NCI-H1417 (cell line): ENCODE measurements at places on chromosomes 11 and 22.

DNA sequence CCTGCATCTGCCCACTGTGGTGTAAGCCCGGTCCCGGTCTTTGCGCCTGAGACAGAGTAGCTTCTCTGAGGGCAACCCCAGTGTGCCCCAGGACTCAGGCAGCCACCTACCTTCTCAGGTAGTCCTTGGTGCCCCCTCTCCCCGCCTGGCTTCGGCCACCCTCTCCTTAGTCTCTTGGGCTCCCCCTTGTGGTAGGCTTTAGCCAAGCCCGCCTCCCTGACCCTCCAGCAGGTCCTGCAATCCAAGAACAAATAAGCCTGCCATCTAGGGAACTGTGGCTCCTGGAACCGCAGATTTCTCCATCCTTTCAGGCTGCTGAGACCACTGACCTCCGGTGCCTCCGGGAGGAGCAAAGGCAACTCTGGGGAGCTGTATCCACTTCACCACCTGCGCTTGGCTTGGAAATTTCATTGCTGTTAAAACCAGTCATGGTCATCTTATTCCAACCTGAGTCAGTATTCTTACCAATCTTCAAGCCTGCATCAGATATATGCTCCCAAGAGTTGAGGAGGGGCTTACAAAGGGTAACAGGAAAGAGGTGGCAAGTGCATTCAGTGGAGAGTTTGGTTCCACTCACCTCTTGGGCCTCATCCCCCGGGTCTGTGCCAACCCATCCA lies 52.8 kb upstream of the TENM4 start:
- DNase-seq: peak; percentile 42

- no peak for DNase-seq
Measured at GRCh38 chr11:119878990-119879389, 150.0 kb upstream of the NECTIN1 start.

GRCh38 chr11:127805771-127806170 lies 781.6 kb downstream of the ETS1 start:
- DNase-seq: no peak

DNA sequence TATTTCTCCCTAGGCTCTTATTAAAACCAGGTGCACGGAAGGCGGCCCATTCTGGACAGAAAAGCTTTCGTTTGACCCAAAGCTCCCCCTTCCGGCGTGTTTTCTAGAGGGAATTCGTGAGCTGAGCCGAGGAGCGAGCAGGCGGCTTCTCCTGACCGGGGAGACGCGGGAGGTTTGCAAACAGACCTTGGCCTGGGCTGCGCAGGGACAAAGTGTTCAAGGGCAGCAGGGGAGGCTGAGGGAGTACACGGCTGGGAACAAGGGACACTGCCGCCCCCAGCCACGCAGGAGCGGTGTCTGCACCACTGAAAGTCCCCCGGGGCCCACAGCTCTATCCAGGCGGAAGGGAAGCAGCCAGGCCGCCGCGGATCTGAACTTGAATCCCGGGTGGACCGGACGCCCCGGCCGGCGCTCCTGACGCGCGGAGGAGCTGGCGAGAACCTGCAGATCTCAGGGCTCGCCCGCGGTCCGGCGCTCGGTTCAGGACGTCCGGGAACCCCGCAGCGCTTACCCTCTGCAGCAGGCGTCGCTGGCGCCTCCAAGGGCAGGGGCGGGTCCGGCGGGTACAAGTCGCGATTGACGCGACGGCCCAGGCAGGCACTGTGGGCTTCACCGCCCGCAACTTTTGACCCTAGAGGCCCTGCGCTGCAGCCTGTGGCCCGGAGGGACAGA lies 101.9 kb downstream of the WT1 start:
- DNase-seq: peak; percentile 46

- no peak for DNase-seq
Measured at GRCh38 chr11:280706-281485, 2.7 kb downstream of the NLRP6 start.

DNA sequence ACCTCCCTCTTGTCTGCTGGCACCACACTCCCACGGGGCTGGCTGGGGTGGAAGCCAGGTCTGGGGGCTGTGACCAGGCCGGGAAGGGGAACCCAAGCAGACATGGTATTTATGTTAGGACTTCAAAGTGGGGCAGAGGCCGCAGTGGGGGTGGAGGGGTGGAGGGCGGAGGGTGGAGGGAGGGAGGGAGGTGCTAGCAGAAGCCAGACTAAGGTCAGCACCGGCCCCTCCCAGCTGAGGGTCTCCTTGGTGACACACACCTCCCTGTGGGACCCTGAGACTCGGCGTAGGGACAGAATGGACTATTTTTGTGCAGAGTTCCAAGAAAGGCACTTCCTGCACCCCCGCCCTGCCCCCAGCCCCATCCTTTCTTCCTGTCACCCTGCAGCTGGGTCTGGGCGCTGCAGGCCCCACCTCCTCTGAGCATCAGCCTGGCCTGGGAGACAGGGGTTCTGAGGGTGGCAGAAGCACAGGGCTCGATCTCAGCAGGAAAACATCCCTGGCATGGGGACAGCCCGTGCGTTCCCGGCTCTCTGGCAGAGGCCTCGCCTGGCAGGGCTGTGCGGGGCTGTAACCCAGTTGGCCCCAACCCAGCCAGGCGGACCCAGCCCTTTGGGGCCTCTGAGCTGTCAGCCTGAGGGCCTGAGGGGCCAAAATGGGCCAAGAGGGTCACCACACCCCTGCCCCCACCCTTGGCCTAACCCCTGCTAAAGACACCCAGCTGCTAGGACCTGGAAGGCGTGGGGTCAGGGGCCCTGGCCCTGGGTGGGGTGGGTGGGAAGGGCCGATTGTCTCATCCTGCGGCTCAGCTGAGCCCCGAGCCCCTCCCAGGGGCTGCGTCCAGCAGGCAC lies 9.6 kb upstream of the CD248 start:
- no peak for DNase-seq

DNA sequence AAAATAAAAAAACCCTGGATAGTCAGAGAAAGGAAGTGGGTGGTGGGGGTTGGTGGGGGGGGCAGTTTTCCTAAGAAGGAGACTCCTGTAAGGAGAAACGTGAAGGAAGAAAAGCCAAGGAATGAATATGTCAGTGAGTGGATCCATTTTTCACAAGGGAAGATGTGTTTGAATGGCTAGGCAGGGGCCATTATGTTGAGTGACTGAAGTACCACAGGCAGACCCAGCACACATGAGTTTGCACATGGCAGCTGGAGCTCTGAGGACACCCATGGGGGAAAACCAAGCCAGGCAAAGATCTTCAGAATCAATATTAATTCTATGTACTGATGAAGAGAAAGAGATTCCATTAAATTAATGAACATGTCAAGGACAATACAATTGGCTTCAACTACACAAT lies 67.6 kb downstream of the CD44 start:
- no peak for DNase-seq

- no peak for DNase-seq
Measured at GRCh38 chr11:103499710-103500340, 390.6 kb downstream of the DYNC2H1 start.

GRCh38 chr11:128625326-128625725 lies 38.0 kb upstream of the ETS1 start:
- no peak for DNase-seq

DNA sequence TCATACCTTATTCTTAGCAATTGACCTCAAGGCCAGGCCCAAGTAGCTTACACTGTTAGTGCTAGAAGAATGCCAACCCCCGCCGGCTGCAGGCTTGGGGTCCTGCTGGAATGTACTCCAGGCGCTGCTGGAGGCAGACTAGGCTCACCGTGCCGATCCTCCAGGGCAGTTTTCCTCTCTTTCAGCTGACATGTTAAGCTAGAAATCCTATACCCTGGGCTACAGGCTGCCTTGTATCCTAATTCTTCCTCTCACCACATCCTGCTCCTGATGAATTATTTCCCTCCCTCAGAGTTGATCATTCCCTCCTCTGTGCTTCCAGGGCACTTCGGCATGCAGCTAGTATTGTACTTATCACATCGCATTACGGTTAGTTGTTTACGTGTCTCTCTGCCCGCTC lies 3.4 kb downstream of the SPTBN2 start:
- DNase-seq: no peak

- no peak for DNase-seq
Measured at GRCh38 chr11:69684651-69685050, 9.5 kb upstream of the LTO1 start.

- DNase-seq: no peak
Measured at GRCh38 chr22:24441406-24442351, 14.3 kb downstream of the ADORA2A start.

DNA sequence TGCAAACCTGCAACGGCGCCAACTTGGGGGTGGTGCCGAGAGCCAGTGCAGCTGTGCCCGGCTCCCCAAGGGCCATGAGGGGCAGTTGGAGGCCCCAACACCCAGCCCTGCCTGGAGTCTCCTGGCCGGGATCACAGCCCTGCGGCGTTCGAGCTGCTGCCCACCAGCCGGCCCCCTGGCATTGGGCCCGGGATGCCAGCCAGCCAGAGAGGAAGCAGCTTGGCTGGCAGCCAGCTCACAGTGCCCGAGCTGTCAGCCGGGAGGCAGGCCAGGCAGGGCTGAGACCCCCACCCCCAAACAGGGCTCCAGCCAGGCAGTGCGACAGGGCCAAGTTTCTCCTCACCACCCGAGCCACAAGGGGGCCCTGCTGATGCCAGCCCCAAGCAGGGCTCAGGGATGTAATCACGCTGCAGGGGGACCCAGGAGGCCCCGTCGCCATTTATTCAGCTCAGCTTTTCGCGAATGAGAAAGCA lies 26.0 kb upstream of the TCF20 start:
- DNase-seq: peak; percentile 52

- DNase-seq: peak; percentile 96
Measured at GRCh38 chr22:40021401-40022000, 26.7 kb downstream of the FAM83F start.

- no peak for DNase-seq
Measured at GRCh38 chr11:108620958-108621772, 27.6 kb upstream of the EXPH5 start.

- DNase-seq: no peak
Measured at GRCh38 chr11:83002053-83002452, 69.6 kb downstream of the RAB30 start.

GRCh38 chr11:36583667-36584066 lies 10.6 kb upstream of the IFTAP start:
- DNase-seq: no peak

GRCh38 chr11:132814410-132814809 lies 717.9 kb downstream of the OPCML start:
- no peak for DNase-seq

- no peak for DNase-seq
Measured at GRCh38 chr11:130237282-130238006, 77.3 kb downstream of the ZBTB44 start.

DNA sequence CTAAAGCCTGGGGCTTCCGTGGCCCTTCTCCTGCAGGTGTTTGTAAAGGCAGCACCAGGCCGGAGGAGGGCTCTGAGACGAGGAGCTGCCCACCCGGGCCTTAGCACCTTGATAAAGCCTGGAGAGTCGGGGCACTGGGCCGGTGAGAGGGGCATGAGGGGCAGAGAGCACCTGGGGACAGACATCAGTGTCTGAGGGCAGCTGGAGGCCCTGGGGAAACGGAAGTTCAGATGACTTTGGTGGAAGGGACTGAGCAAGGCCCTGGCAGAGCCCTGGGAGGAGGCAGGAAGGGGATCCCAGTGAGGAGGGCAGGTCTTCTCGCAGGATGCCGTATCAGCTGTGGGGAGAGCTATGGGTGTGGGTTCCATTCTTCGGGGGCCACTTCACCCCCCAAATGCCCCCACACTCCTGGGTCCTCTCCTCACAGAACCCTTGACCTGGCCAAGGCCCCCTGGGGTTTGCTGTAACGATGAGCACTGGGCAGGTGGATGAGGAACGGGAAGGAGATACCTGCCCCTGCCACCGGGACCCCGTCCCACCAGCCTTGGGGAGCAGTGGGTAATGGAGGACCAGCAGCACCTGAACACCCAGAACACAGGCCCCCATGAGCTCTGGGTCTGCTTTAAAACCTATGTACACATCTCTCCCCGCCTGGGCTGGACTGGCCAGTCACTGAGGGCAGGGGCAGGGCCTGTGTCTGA lies 7.4 kb downstream of the C1QTNF6 start:
- no peak for DNase-seq

- DNase-seq: no peak
Measured at GRCh38 chr22:32852395-32853251, 51.1 kb downstream of the TIMP3 start.

GRCh38 chr11:57324154-57324885 lies 432 bp downstream of the TNKS1BP1 start:
- peak; percentile 4 for DNase-seq

GRCh38 chr11:12943311-12943710 lies 65.8 kb upstream of the RASSF10 start:
- no peak for DNase-seq

DNA sequence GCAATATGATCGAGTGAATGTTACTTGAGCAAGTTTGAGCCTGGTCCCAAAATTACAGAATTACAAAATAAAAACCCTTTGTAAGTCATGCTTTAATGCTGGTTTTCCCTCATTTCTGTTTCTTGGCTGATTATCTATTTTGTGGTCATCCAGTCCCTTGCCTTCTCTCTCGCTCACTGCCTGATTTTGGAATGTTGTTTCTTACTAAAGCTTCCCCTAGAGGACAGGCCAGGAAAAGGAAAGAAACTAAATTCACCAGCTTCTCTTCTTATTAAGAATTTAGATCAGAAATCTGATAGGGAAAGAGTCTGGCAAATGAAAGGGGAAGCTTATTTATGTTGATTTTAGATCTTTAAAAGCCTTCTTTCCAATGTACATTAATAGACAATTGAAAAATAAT lies 16.6 kb upstream of the BDNF start:
- peak; percentile 11 for DNase-seq

- DNase-seq: no peak
Measured at GRCh38 chr11:16806791-16807190, 68.3 kb downstream of the C11orf58 start.

DNA sequence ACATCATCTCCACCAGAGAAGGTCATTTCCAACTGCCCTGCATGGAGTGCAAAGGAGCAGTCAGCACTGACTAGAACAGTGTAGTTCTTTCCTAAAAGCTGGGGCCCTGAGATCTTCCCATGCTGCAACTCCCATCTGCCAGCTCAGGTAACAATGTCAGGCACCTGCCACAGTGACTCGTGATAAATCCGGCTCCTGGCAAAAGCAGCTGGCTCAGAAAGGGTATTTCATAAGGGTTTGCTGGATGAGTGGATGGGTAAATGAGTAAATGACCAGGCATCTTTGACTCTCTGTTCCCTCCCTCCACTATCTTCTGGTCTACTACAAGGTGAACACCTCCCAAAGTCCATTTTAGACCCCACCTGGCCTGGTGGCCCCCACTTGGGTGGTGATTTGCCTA lies 403.6 kb downstream of the NXPE2 start:
- DNase-seq: peak; percentile 78

DNA sequence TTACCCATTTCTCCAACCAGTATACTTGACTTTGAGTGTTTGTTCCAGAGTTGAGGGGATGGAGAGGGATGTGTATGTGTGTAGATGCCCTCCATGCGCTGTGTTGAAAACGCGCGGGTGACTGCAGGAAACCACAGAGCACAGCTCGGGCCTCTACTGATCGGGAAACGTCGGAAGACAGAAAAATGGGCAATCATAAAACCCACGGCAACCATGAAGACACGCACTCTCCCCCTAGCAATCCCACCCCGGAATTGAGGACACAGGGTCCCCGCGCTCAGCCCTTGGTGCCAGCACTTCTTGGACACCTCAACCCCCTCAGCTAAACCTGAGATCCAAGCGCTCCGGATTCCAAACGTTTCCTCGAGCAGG lies 251 bp upstream of the UQCC3 start:
- DNase-seq: no peak
